ENCODE measurements at places on chromosomes 2 and 18.

GRCh38 chr18:2911533-2911932 lies 64.7 kb downstream of the EMILIN2 start:
- DNase-seq, result no peak

DNA sequence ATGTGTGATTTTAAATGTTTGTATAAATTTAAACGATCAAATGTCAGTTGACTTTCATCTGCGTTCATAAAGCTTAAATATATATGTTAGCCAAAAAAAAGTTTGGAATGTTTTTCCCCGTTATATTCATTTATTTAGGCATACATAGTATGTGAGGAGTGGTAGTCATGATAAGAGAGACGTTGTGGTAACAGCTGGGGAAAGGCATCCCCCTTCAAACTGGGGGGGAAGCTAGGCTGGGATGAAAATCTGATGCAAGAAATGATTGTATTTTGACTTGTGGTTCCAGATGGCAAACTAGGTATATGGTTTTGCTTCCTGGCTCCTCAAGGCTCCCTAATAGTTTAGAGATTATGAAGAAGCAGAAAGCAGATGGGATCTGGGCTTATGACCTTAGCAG lies 30.1 kb downstream of the ITGA6 start:
- DNase-seq, result no peak

DNA sequence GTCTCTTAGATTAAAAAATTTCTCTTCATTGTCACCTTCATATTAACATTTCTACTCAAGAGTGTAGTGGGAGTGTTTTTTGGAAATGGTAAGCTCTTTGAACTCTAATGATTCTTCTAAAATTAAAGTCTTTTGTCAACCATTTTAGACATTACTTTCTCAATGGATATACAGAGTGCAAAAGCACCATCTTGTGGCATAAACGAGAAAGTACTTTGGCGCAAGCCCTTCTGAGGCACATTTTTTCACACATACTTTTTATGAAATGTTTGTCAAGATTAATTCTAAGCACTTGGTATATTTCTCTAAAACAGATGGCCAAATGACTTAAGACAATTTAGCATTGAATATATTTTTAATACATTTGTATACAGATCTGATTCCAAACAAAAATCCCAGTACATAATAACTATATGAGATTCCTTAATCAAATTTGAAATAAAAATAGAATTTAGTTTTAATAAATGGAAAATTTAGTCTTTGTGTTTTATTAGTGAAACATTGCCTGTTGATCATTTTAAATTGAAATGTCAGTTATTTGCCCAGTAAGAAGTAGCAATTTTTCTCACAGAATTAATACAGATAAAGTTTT lies 63.3 kb upstream of the GALNT5 start:
- no peak for DNase-seq

DNA sequence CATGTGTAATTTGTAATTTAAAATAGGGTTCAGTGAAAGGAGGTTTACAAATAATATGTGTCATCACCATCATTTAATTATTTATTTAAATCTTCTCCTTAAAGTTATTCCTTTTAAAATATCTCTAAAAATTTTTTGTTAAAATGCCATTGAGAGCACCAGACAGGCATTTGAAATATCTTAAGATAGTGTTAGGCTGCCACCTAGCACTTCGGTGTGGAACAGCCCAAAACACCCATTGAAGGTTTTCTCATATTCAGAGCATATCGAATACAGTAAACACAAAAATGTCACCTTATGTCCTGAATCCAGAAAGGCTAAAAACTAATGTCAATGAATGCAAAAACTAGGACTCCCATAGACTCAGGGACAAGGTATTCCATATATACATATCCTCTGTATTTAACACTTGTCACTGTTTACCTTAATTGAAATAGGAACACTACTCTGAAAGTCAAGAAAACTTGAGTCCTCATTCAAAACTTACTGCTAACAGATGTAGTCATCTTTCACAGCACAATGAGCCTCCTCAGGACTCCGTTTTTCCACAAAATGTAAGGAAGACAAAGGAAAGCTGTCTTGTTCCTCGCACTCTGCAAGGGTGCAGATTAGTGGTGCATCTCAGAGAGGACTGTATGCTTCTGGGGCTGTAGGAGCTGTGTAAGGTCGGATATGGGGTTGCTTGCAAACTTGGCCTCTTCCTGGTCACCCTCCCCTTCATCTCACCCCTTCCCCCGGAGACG lies 329.5 kb downstream of the PAX3 start:
- no peak for DNase-seq

DNA sequence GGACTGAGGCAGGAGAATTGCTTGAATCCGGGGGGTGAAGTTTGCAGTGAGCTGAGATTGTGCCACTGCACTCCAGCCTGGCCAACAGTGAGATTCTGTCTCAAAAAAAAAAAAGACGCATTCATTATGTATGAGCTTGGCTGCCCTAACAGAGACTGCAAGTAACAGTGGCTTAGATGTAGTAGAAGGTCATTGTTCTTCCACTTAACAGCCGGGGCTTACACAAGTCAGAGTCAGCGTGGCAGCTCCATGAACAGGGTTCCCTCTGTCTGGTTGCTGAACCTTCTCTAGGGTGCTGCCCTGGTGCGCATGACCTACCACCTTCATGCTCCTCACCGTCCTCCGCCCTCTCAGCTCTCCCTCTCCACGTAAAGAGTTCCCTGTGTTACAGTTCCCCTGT lies 49.1 kb upstream of the IGFBP2 start:
- no peak for DNase-seq

DNA sequence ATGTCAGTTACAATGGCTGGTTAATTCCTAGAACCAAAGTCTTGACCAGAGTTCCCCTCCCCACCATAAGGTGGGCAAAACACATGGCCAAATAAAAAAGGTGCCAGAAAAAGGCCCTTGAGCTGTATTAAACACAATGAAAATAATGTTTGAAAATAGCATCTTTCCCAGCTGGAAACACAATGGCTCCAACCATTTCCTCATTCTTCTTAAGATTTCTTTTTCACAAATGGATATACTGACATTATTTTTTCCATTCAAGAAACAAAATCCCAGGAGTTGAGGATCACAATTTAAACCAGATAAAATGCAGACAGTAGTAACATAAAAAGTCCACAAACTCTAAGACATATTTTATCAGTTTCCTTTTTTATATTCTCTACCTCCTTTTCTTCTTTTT lies 143.8 kb downstream of the EXOC6B start:
- DNase-seq, result no peak

DNA sequence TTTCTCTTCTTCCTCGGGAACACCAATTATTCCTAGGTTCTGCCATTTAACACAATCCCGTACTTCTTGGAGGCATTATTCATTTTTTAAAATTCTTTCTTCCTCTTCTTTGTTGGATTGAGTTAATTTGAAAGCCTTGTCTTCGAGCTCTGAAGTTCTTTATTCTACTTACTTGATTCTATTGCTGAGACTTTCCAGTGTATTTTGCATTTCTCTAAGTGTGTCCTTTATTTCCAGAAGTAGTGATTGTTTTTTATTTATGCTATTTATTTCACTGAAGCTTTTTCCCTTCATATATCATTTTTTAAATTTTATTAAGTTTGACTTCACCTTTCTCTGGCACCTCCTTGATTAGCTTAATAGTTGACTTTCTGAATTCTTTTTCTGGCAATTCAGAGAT lies 13.6 kb upstream of the UPP2 start:
- no peak for DNase-seq

- DNase-seq, result no peak
Measured at GRCh38 chr2:152846697-152847470, 128.5 kb downstream of the ARL6IP6 start.

DNA sequence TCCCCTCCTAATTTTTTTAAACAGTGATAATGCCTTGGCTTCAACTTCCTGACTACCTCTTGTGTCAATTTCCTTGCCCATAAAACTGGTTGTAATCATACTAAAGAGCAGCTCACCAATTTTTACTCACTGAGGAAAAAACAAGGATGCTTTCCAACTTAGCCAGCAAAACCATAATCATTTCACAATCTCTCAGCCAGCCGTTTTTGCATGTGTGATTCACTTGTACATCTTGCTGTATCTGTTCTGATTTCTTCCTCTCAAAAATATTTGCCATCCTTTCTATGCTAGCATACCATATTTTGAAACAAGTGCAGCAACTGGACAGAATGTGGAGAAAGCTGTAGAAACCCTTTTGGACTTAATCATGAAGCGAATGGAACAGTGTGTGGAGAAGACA lies 60.7 kb downstream of the RAB27B start:
- no peak for DNase-seq

DNA sequence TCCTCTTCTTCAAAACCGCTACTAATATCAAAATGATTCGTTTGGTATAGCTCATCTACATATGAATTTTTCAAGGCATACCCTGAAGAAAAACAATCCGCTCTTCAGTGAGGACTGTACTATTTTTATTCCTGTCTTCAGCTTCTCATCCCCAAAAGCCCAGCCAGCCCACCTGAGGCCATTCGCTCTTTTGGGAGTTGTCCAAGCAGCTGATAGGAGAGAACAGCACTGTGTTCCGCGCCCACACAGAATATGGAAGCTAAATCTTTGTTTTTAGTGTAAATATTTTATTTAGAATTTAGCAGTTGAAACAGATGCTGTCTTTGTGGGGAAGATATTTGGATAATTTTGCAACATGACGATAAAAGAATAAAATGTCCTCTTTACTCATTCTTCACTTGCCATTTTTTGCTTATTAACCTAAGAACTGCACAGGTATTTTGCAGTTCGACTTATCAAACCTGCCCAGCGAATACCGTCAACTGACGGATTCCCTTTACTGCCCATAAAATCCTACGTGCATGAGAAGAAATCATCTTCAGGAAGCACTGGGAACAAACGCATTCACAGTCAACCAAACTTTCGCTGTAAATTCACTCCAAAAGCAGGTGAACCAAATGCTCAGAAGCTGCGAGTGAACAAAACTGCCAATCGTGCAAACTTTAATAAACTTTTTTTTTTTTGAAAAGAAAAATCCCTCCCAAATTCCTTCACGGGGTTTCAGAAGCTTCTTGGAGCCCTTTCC lies 3.4 kb downstream of the ZNF521 start:
- no peak for DNase-seq

DNA sequence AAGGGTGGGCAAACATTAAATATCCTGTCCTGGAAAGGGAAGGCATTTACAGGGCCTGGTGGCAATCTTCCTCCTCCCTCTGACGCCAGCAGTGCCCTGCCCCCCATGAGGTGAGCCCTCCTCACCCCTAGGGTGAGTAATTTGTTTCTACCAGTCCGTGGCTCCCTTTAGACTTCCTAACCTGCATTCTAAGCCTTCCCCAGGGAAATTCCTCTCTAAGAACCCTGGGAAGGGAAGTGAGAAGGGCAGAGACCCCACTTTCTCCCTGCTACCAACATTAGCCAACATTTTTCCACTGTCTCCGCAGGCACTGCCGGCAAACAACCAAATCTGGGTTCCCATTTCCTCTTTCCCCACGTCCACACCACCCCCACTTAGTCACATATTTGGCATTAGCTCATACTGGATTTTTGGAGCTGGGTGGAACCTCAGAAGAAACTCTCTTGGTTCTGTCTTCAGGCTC lies 69.3 kb downstream of the NRP2 start:
- no peak for DNase-seq

Measured in cortex of kidney (tissue), 1 donor.